Transverse colon (tissue), 4 donors: ENCODE measurements at places on chromosomes 2 and 18. TPM values are rescaled to one million over a fixed set of nuclear protein-coding genes. Genes with fewer than 3 reads are reported as not detected.

Gene OBSL1
- 57.2 TPM for total RNA-seq

Gene SP3
- total RNA-seq, result 41.9 TPM

Gene TWIST2
- 18.1 TPM for total RNA-seq

Gene TRAPPC8
- 51.5 TPM for total RNA-seq

DNA sequence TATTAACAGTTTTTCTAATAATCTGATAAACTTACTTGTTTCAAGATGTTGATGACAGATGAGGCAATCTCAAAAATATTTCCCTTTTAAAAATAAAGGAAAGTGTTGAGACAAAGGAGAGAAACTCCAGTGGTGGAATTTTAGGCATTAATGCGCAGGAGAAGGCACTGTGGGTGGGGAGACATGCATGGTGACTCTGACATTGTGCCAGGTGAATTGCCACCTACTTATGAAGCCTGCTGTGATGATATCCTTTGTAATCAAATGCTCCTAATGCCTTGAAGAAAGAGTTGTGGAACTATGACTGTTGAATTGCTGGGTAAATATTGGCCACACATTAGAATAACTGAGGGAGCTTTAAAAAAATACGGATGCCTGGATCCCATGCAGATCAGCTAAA lies 101.4 kb downstream of the PLA2R1 start:
- H3K36me3 ChIP-seq, result no peaks in the 10 kb centered on the region
- no peak for DNase-seq
- H3K27me3 ChIP-seq, result no peaks in the 10 kb centered on the region
- H3K27ac ChIP-seq, result no peak overlapping the region

- H3K27ac ChIP-seq, result peak overlapping the region; percentile 76
- peak overlapping the region; percentile 8 for H3K4me3 ChIP-seq
- H3K4me1 ChIP-seq, result no peaks in the 10 kb centered on the region
- H3K27me3 ChIP-seq, result no peaks in the 10 kb centered on the region
Observed at GRCh38 chr2:46187112-46187618, 110.0 kb upstream of the EPAS1 start.

- H3K27me3 ChIP-seq, result no peaks in the 10 kb centered on the region
- H3K4me3 ChIP-seq, result no peak overlapping the region
- DNase-seq, result no peak
- H3K4me1 ChIP-seq, result no peaks in the 10 kb centered on the region
- H3K36me3 ChIP-seq, result no peaks in the 10 kb centered on the region
Observed at GRCh38 chr2:52429171-52429570, 1338.4 kb upstream of the CHAC2 start.

- H3K27ac ChIP-seq, result no peak overlapping the region
- no peak for DNase-seq
- H3K4me1 ChIP-seq, result peaks cover 3% of the 10 kb centered on the region
- no peak overlapping the region for H3K4me3 ChIP-seq
Observed at GRCh38 chr2:98160554-98160953, 73.6 kb downstream of the VWA3B start.

- H3K27ac ChIP-seq, result no peak overlapping the region
- no peak for DNase-seq
- H3K4me3 ChIP-seq, result no peak overlapping the region
- H3K27me3 ChIP-seq, result no peaks in the 10 kb centered on the region
- H3K4me1 ChIP-seq, result peaks cover 19% of the 10 kb centered on the region
Observed at GRCh38 chr2:16104949-16105668, 164.8 kb downstream of the MYCN start.

DNA sequence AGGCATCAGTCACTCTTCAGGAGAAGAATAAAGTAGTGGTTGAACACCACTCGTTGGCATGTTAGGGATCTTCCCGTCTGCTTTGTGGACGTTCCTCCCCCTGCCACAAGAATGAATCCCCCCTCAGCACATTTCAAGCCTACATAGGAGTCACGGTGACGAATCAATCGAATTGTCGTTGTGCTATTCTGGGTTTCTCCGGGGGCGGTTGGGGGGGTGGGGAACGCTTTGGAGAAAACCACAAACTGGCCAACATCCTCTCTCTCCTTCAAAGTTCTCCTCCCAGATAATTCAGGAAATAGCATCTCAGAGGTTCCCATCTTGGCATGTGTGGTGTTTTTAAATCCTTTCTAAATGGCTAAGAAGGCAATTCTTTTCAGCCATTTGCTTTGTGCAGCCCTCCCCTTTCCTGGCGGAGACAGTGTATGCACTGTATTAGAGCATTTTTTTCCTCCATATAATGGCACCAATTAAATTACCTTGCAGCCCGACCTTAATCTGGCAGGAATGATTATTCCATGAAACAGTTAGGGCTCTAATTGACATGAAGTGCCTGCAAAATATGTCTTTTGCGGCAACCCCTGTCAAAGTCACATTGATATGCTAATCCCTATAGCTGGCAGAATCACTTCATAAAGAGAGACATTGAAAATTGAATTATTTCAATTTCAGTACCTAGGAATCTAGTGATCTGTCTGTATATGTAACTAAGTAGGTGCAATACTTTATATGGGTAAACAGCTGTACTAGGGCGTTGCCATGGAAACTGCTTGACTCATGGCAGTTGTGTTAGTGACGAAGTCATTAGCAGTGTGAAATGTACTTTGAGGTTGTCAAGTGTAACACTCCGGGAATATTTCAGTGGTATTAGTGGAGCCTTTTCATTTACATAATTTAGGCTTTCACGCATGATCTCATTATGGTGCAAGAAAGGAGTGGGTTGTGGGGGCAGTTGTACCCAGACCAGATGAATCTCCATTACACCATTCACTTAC lies 323.4 kb upstream of the SLC14A2 start:
- no peaks in the 10 kb centered on the region for H3K4me1 ChIP-seq
- H3K27me3 ChIP-seq, result no peaks in the 10 kb centered on the region
- no peaks in the 10 kb centered on the region for H3K36me3 ChIP-seq
- DNase-seq, result no peak
- no peak overlapping the region for H3K4me3 ChIP-seq

DNA sequence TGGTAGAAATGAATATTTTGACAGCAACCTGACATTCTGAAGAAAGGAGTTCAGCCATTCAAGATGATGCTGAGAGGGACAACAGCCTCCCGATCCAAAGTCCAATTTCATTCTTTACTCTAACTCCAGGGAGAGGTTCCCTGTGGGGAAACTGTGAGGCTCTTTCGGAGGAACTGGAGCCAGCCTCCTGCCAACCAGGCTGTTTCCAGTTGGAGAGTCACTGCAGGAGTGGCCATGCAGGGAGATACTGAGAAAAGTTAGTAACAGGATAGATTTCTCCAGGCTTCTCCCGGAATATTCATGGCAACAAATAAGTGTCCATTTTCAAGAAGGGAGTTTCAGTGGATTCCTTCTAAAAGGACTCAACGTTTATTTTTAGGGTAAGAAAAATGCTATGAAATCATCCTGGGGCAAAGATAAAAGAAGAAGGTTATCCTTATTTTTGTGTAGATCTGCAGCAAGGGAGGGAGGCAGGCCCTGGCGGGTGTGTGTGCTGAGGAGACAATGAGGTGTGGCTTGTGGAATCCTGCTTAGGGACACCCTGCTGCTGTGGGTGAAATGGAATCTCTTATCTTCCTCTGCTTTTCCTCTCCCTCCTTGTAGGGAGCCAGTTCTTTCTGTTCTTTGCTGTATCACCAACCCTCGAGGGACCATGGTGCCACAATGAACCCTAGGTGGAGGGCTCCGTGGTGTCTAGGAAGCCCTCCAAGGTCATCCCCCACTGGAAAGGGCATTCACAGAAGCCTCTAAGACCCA lies 18.1 kb downstream of the KLHL14 start:
- H3K4me3 ChIP-seq, result no peak overlapping the region
- DNase-seq, result no peak
- H3K27me3 ChIP-seq, result no peaks in the 10 kb centered on the region
- no peaks in the 10 kb centered on the region for H3K36me3 ChIP-seq
- H3K4me1 ChIP-seq, result no peaks in the 10 kb centered on the region

GRCh38 chr18:56522816-56523215 lies 115.6 kb downstream of the TXNL1 start:
- no peak for DNase-seq
- no peaks in the 10 kb centered on the region for H3K4me1 ChIP-seq
- no peaks in the 10 kb centered on the region for H3K27me3 ChIP-seq
- H3K27ac ChIP-seq, result no peak overlapping the region
- no peaks in the 10 kb centered on the region for H3K36me3 ChIP-seq

GRCh38 chr2:120677221-120677620 lies 58.4 kb upstream of the GLI2 start:
- H3K4me3 ChIP-seq, result no peak overlapping the region
- no peak for DNase-seq
- H3K4me1 ChIP-seq, result peaks cover 4% of the 10 kb centered on the region
- no peaks in the 10 kb centered on the region for H3K36me3 ChIP-seq

DNA sequence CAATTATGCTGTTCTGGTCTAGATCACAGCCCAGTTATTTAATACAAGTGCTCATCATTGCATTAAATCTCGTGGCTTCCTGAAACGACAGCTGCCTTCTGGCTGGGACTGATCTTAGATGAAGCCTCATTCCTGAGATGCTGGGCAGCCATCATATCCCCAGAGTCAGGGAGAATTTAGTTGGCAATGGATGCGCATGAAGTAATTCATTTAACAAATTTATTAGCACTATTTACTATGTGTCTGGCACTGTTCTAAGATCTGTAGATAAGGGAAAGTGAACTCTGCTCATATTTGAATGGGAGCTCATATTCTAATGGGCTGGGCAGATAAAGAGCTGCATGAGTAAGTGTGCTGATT lies 244.7 kb downstream of the KCNS3 start:
- H3K27me3 ChIP-seq, result no peaks in the 10 kb centered on the region
- no peak for DNase-seq
- no peak overlapping the region for H3K4me3 ChIP-seq
- H3K4me1 ChIP-seq, result no peaks in the 10 kb centered on the region
- no peak overlapping the region for H3K27ac ChIP-seq
